ENCODE measurements at places on chromosomes 16 and 17.

DNA sequence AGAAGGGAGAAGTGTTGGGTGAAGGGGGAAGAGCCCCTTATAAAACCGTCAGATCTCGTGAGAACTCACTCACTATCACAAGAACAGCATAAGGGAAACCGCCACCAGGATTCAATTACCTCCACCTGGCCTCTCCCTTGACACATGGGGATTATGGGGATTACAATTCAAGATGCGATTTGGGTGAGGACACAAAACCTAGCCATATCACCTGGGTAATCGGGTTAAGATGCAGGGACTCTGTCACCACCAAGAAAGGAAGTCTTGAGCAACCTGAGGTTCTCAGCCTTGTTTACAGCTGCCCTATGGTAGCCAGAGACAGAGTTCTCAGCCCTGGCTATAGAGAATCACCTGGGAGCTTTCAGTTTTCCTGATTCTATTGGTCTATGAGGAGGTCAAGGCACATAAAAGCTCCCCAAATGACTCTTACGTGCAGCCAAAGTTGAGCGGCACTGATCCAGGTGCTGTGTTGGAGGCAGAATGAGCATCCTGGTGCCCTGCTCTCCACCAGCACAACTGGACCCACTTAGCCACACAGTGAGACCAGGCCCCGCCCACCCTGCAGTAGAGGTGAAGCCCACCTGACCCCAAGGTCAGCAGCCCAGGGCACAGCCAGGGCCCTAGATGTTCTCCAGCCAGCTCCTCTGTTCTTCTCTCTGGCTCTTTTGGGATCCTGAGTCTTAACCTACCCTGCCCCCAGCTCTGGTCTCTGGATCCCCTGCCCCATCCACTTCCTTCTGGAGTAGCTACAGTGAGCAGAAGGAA lies 138.5 kb upstream of the CDH5 start:
- no peak for DNase-seq

DNA sequence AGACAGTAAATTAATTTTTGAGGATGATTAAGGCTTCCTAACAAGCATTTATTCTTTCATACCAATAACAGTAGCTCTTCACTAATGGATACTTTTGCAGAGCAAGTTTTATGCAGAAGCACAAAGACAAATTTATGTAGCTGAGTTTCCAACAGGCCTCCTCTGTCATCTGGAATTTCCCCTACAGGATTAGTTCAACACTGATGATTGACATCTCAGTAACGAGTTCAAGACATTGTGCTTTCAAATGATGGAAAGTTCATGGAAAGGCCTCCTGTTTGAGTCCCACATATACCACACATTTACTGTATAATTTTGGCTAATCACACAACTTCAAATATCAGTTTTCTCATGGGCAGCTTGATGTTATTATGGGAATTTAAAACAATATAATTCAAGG lies 40.6 kb downstream of the ABCA10 start:
- no peak for DNase-seq

GRCh38 chr17:40352237-40352778 lies 12.2 kb downstream of the GJD3 start:
- DNase-seq = no peak

GRCh38 chr16:67177743-67178699 lies 5.7 kb downstream of the MATCAP1 start:
- DNase-seq = no peak
